Activated naive CD8-positive, alpha-beta T cell treated with anti-CD3 and anti-CD28 coated beads, Interleukin-2, amount 10 ng/mL, durations not matched to agents 7 days and 5 days (primary cell): ENCODE measurements at places on chromosomes 2 and 18. TPM values are rescaled to one million over a fixed set of nuclear protein-coding genes. Genes with fewer than 3 reads are reported as not detected.

Gene LRP1B
- not detected for total RNA-seq

Gene ZSWIM2
- total RNA-seq: not detected

Gene DPP10
- not detected for total RNA-seq

Gene IL1A
- not detected for total RNA-seq

Gene ASIC4
- 0.09 TPM for total RNA-seq

Gene ATP6V1C2
- not detected for total RNA-seq

Gene ESPNL
- 0.11 TPM for total RNA-seq

DNA sequence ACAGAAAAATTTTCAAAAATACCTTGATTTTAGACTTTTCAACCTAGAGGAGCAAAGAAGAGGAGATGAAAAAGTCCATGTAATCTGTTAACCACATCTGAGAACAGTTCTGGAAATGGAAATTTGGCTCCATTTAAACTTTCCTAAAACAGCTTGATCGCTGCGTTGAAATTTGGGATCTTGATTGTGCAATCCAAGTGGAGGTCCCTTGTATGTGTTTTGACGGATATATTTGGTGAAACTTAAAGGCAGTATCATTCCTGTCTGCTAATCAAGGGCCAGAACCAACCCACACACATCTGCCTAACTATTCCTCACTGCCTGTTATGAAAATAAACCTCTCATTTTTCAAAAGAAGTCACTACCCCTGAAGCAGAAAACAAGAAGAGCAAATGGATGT, 46.6 kb downstream of the SPATS2L start:
- no peak overlapping the region for H3K27ac ChIP-seq
- DNase-seq: no peak
- H3K36me3 ChIP-seq: peaks cover 6% of the 10 kb centered on the region
- no peak overlapping the region for H3K4me3 ChIP-seq
- H3K27me3 ChIP-seq: no peaks in the 10 kb centered on the region

- no peaks in the 10 kb centered on the region for H3K27me3 ChIP-seq
- peak overlapping the region; percentile 100 for H3K4me3 ChIP-seq
- H3K27ac ChIP-seq: peak overlapping the region; percentile 94
- H3K4me1 ChIP-seq: peaks cover 35% of the 10 kb centered on the region
- H3K36me3 ChIP-seq: peaks cover 4% of the 10 kb centered on the region
Observed at GRCh38 chr2:99488539-99489062, 1.2 kb downstream of the REV1 start.

GRCh38 chr18:25457126-25457525, 105.2 kb upstream of the ZNF521 start:
- no peaks in the 10 kb centered on the region for H3K4me1 ChIP-seq
- H3K4me3 ChIP-seq: no peak overlapping the region
- H3K36me3 ChIP-seq: no peaks in the 10 kb centered on the region
- no peaks in the 10 kb centered on the region for H3K27me3 ChIP-seq
- H3K27ac ChIP-seq: no peak overlapping the region
- DNase-seq: no peak

DNA sequence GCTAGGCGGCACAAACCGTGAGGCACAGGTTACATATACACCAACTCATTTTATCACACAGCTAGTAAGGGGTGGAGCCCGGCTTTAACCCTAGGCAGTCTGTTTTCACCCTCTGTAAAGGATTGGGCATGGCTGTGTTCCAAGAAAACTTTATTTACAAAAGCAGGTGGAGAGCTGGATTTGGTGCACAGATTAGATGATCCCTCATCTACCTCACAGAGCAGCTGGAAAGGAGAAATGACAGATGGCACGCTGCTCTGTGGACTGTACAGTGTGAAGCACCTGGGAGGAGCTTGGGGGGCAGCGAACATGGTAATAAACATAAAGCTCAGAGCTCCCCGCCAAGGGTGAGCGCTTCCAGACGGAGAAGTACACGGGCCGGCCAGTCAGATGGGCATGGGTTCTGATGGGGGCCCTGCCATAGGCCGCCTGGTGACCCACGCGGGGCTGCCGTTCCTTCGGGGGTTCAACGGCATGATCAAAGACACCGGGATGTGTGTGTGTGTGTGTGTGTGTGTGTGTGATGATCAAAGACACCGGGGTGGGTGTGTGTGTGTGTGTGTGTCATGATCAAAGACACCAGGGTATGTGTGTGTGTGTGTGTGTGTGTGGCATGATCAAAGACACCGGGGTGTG, 862 bp upstream of the TMEM177 start:
- no peak for DNase-seq
- H3K27me3 ChIP-seq: peaks cover 4% of the 10 kb centered on the region
- peak overlapping the region; percentile 78 for H3K27ac ChIP-seq
- no peaks in the 10 kb centered on the region for H3K36me3 ChIP-seq
- H3K4me1 ChIP-seq: peaks cover 18% of the 10 kb centered on the region

- H3K4me1 ChIP-seq: no peaks in the 10 kb centered on the region
- no peak for DNase-seq
- no peak overlapping the region for H3K27ac ChIP-seq
- H3K36me3 ChIP-seq: no peaks in the 10 kb centered on the region
Observed at GRCh38 chr18:57091231-57091630, 55.7 kb upstream of the BOD1L2 start.

DNA sequence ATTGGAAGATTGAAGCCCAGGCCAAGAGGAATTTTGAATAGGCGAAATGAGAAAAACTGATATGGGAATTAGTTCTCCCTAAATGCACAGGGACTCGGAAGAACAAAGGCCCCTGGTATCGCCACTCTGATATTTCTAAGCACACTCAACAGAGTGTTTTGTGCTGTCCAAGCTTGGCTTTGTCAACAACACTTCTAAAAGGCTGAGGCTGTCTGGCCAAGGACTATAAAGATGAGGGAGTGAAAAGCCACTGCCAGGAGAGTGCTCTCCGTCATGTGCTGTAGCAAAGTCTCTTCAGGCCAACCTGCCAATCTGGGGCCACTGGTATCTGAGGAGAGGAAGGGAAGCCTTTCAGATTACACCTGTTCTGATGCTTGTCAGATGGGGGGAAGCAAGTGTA, 611.2 kb upstream of the PIK3C3 start:
- H3K36me3 ChIP-seq: no peaks in the 10 kb centered on the region
- H3K27ac ChIP-seq: no peak overlapping the region
- H3K4me1 ChIP-seq: no peaks in the 10 kb centered on the region
- no peaks in the 10 kb centered on the region for H3K27me3 ChIP-seq
- no peak overlapping the region for H3K4me3 ChIP-seq

GRCh38 chr2:37790462-37790861, 119.0 kb upstream of the CDC42EP3 start:
- peaks cover 16% of the 10 kb centered on the region for H3K36me3 ChIP-seq
- peaks cover 2% of the 10 kb centered on the region for H3K27me3 ChIP-seq
- DNase-seq: no peak
- H3K4me1 ChIP-seq: no peaks in the 10 kb centered on the region

GRCh38 chr2:64359171-64359891, 94.6 kb upstream of the LGALSL start:
- H3K36me3 ChIP-seq: no peaks in the 10 kb centered on the region
- H3K4me1 ChIP-seq: peaks cover 3% of the 10 kb centered on the region
- no peak overlapping the region for H3K27ac ChIP-seq
- peaks cover 28% of the 10 kb centered on the region for H3K27me3 ChIP-seq
- no peak for DNase-seq

DNA sequence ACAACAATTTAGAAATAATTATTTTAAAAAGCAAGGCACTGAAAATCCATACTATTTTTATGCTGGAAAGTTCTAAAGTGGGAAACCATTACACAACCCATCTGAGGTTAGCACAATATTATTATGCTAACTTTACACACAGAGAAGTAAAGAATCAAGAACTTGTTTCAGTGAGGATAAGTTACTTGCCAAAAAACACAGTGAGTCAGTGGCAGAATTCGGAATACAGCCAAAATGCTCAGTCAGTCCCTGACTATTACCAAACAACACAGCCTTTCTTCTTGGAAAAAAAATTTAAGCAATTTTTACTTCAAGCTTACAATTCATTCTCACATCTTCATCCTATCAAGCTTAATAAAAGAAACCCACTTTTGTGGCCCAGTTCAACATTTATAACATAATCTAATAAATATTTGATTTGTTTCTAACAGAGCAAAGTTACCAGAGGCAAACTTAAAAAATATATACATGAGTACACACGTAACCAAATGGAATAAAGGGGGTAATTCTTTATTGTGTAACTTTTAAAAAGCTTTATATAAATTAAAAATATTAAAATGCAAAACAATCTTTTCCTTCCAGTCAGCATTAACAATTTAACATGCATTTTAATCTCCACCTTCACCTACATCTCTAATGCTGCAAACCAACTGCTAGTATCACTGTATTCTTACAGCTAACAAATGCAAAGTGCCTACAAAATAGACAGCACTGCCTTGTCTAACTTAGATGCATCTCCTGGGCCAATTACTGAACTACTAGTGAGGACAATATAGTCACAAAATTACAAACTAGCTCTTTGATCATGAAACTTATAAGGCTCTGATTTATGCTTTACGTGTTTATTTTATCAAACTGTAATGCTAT, 55.2 kb downstream of the CCDC88A start:
- no peaks in the 10 kb centered on the region for H3K4me1 ChIP-seq
- H3K4me3 ChIP-seq: no peak overlapping the region
- no peaks in the 10 kb centered on the region for H3K27me3 ChIP-seq
- H3K27ac ChIP-seq: no peak overlapping the region
- H3K36me3 ChIP-seq: no peaks in the 10 kb centered on the region

GRCh38 chr2:38375696-38376345, 1.3 kb downstream of the ATL2 start:
- peaks cover 2% of the 10 kb centered on the region for H3K36me3 ChIP-seq
- H3K27ac ChIP-seq: peak overlapping the region; percentile 90
- H3K27me3 ChIP-seq: no peaks in the 10 kb centered on the region

GRCh38 chr2:134228493-134228903, 25.4 kb upstream of the MGAT5 start:
- no peak overlapping the region for H3K27ac ChIP-seq
- no peak overlapping the region for H3K4me3 ChIP-seq
- H3K4me1 ChIP-seq: peaks cover 34% of the 10 kb centered on the region
- H3K36me3 ChIP-seq: peaks cover 28% of the 10 kb centered on the region
- DNase-seq: no peak

- peaks cover 1% of the 10 kb centered on the region for H3K36me3 ChIP-seq
- no peak for DNase-seq
- H3K4me3 ChIP-seq: no peak overlapping the region
- H3K4me1 ChIP-seq: no peaks in the 10 kb centered on the region
Observed at GRCh38 chr18:10045296-10045891, 131.6 kb downstream of the VAPA start.

GRCh38 chr2:120865656-120866055, 130.0 kb downstream of the GLI2 start:
- H3K4me3 ChIP-seq: no peak overlapping the region
- no peak overlapping the region for H3K27ac ChIP-seq
- H3K36me3 ChIP-seq: no peaks in the 10 kb centered on the region

- H3K36me3 ChIP-seq: peaks cover 33% of the 10 kb centered on the region
- H3K4me3 ChIP-seq: peak overlapping the region; percentile 68
- H3K27me3 ChIP-seq: no peaks in the 10 kb centered on the region
- H3K27ac ChIP-seq: peak overlapping the region; percentile 67
- peaks cover 26% of the 10 kb centered on the region for H3K4me1 ChIP-seq
- no peak for DNase-seq
Observed at GRCh38 chr2:7057865-7058400, 140.7 kb downstream of the RNF144A start.

GRCh38 chr2:75503048-75503607, 57.6 kb downstream of the EVA1A start:
- DNase-seq: no peak
- peaks cover 5% of the 10 kb centered on the region for H3K27me3 ChIP-seq
- H3K36me3 ChIP-seq: no peaks in the 10 kb centered on the region
- no peaks in the 10 kb centered on the region for H3K4me1 ChIP-seq

- peaks cover 9% of the 10 kb centered on the region for H3K4me1 ChIP-seq
- DNase-seq: no peak
- no peak overlapping the region for H3K4me3 ChIP-seq
- H3K27ac ChIP-seq: no peak overlapping the region
- no peaks in the 10 kb centered on the region for H3K36me3 ChIP-seq
Observed at GRCh38 chr2:190603374-190603773, 45.5 kb upstream of the NAB1 start.

GRCh38 chr18:69585696-69586095, 185.0 kb downstream of the DOK6 start:
- H3K4me3 ChIP-seq: no peak overlapping the region
- H3K27me3 ChIP-seq: peaks cover 4% of the 10 kb centered on the region
- DNase-seq: no peak
- no peaks in the 10 kb centered on the region for H3K36me3 ChIP-seq
- no peak overlapping the region for H3K27ac ChIP-seq

GRCh38 chr2:147439986-147440385, 404.8 kb upstream of the ACVR2A start:
- H3K27ac ChIP-seq: no peak overlapping the region
- H3K4me1 ChIP-seq: no peaks in the 10 kb centered on the region
- H3K27me3 ChIP-seq: peaks cover 4% of the 10 kb centered on the region
- no peaks in the 10 kb centered on the region for H3K36me3 ChIP-seq

GRCh38 chr2:26100384-26100783, 66.5 kb downstream of the RAB10 start:
- peaks cover 35% of the 10 kb centered on the region for H3K36me3 ChIP-seq
- peaks cover 8% of the 10 kb centered on the region for H3K4me1 ChIP-seq
- no peaks in the 10 kb centered on the region for H3K27me3 ChIP-seq
- no peak overlapping the region for H3K4me3 ChIP-seq
- no peak for DNase-seq

- no peaks in the 10 kb centered on the region for H3K36me3 ChIP-seq
- peaks cover 6% of the 10 kb centered on the region for H3K27me3 ChIP-seq
- no peak overlapping the region for H3K4me3 ChIP-seq
- no peak for DNase-seq
- H3K4me1 ChIP-seq: peaks cover 5% of the 10 kb centered on the region
- H3K27ac ChIP-seq: no peak overlapping the region
Observed at GRCh38 chr2:212814941-212815340, 276.3 kb upstream of the ERBB4 start.
